ENCODE measurements at places on chromosomes 7 and 10. TPM values are rescaled to one million over a fixed set of nuclear protein-coding genes. Genes with fewer than 3 reads are reported as not detected.

The MYL10 gene
- polyA plus RNA-seq: not detected

The SPDYE1 gene
- 0.01 TPM for polyA plus RNA-seq

The MINPP1 gene
- polyA plus RNA-seq: 1.3 TPM

The FZD8 gene
- polyA plus RNA-seq: 0.35 TPM

The ZNF503 gene
- 14.5 TPM for polyA plus RNA-seq

The C10orf53 gene
- not detected for polyA plus RNA-seq

The PCLO gene
- 1.6 TPM for polyA plus RNA-seq

The FAM149B1 gene
- 21.7 TPM for polyA plus RNA-seq

The KIFBP gene
- polyA plus RNA-seq: 10.3 TPM

The ELMO1 gene
- polyA plus RNA-seq: 2.9 TPM

The MAP3K8 gene
- 13.7 TPM for polyA plus RNA-seq

The LRRC61 gene
- 8.3 TPM for polyA plus RNA-seq

The STK31 gene
- polyA plus RNA-seq: 1.1 TPM

The CDK13 gene
- polyA plus RNA-seq: 23.4 TPM

The C10orf143 gene
- 3.7 TPM for polyA plus RNA-seq

The MMD2 gene
- not detected for polyA plus RNA-seq

The CLCN1 gene
- polyA plus RNA-seq: 0.31 TPM

The TMEM236 gene
- 0.08 TPM for polyA plus RNA-seq

The ERVW-1 gene
- not detected for polyA plus RNA-seq

The TAS2R5 gene
- 0.28 TPM for polyA plus RNA-seq

The IFIT1B gene
- polyA plus RNA-seq: not detected

The VWC2 gene
- polyA plus RNA-seq: 0.06 TPM

The ATG9B gene
- 143 TPM for polyA plus RNA-seq

The TMEM26 gene
- 0.08 TPM for polyA plus RNA-seq

The SLC26A5 gene
- polyA plus RNA-seq: 0.06 TPM

The FBXW4 gene
- 27.0 TPM for polyA plus RNA-seq

The HOXA3 gene
- polyA plus RNA-seq: 3.3 TPM

The LRRD1 gene
- polyA plus RNA-seq: not detected

The CLIP2 gene
- polyA plus RNA-seq: 6.3 TPM

The FAM24B gene
- 1.9 TPM for polyA plus RNA-seq

The WNT8B gene
- polyA plus RNA-seq: not detected

The CSGALNACT2 gene
- 2.0 TPM for polyA plus RNA-seq

The SPDYE5 gene
- polyA plus RNA-seq: not detected

The RPEL1 gene
- polyA plus RNA-seq: 0.02 TPM

The MOGAT3 gene
- polyA plus RNA-seq: not detected

The TAS2R3 gene
- polyA plus RNA-seq: 0.10 TPM

The NEUROD6 gene
- polyA plus RNA-seq: not detected

The ZNF783 gene
- polyA plus RNA-seq: 7.9 TPM

The DNAJC12 gene
- polyA plus RNA-seq: 0.59 TPM
